ENCODE measurements at places on chromosomes 1 and 21.
A peak's percentile ranks its signal among the peaks of the same experiment; 100 is the strongest.

DNA sequence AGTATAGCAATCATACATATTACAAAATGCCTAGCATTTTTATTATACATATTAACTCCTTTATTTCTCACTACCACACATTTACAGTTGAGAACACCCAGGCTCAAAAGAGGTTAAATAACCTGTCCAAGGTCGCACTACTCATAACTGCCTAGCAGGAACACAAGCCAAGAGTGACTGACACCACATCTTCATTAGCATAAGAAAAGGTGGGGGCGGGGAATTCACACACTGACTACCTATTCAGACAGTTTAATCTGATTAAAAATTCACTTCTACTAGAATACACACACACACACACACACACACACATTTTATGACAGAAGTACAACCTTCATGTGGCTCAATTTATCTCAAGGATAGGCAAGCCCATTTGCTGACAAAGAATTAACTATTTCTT, 77.8 kb upstream of the CACHD1 start:
- no peak for DNase-seq

DNA sequence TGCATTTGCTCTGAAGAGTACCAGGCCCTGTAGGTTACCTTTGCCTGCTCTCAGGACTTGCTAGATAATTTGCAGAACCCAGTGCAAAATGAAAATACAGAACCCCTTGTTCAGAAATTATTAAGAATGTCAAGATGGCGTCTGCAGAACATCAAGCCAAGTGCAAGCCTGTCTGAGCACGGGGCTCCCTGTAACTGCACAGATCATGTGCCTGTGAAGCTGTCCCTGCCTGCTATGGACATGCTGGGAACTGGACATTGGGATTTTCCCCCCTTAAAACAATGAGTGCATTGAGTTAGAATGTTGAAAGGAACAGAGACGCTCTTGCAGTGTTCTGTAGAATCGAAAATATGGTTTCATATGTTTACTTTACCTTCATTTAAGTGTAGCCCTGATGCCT, 2.9 kb downstream of the CLDN14 start:
- DNase-seq: no peak

GRCh38 chr21:15449556-15449955, 280.2 kb upstream of the USP25 start:
- no peak for DNase-seq

DNA sequence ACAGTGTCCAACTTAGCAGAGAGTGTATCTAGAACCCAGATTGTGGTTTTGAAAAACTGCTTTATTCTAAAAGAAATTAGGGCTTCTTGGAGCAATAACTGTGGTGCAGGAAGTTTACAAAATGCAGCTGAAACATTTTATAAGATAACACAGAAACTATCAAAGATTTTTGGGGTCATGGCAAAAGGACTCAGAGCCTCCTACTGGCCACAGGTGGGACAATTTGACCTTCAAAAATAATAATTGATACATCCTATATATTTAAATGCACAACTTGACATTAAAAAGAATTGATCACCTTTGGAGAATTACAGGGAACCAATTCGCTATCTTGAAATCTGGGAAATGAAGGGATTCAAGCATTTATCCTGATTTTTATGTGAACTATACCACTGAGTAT, 235.2 kb downstream of the RPS6KC1 start:
- no peak for DNase-seq

GRCh38 chr1:76299036-76299435, 224.5 kb downstream of the ST6GALNAC3 start:
- no peak for DNase-seq

DNA sequence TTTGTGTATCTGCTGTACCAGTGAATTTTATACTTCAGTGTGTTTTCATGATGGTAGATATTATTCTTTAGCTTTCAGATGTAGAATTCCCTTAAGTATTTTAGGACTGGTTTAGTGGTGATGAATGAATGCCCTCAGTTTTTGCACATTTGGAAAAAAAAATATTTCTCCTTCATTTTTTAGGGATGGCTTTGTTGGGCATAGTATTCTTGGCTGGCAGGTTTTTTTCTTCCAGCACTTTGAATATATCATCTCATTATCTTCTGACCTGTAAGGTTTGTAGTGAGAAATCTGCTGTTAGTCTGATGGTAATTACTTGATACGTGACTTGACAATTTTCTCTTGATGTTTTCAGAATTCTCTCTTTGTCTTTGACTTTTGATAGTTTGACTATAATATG, 66.8 kb downstream of the XPR1 start:
- no peak for DNase-seq

DNA sequence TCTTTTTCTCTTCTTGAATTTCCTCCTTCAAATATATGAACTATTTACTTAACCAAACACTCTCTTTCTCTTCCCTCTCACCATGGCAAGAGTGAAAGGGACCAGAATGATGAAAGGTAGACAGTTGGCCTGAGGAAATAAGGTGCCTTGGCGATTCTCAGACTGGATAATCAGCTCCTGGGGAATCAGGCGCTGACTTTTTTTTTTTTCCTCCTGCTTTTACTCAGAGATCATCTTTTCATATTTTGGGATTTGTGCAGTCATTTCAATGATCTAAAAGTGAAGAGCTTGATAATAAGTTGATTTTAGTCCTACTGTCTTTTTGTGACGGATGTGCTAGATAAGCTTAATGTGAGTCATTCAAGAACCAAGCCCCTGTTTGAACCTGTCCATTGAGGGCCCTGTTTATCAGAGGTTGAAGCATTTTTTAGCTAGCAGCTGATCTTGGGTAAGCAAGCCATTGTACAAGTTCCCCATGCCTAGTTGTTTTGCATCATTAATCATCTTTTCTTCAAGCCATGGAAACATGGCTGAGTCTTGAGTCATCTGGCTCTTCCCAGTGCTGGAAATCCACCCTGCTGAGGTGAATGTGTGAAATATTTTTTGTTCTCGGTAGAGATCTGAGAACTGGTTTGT, 40.8 kb downstream of the ITSN1 start:
- peak; percentile 35 for DNase-seq

DNA sequence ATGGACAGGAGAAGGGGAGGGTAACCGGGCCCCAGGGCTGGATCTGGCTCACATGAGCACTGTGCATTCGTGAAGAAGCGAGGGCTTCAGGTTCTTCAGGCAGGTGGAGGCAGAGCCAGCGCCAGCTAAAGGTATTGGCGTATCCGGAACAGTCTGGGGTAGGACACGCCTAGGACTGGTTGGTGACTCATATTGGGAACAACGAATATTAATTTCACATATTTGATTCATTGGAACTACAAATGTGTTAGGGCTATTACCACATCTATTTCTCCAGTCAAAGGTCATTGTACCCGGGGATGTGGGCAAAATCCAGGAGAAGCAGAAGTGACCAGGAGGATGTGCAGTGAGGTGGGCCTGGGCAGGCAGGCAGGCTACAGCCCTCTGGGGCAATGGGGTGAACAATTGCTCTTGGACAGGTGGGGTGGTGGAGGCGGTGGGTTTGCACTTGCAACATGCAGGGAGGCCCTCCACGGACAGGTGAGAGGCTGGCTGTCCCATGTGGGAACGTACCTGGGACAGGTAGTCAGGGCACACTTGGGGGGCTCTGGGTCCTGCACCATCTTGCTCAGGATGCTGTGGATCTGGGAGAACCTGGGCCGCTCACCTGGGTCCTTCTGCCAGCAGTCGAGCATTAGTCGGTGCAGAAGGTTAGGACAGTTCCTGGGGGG, 26.7 kb downstream of the CDCA8 start:
- no peak for DNase-seq

DNA sequence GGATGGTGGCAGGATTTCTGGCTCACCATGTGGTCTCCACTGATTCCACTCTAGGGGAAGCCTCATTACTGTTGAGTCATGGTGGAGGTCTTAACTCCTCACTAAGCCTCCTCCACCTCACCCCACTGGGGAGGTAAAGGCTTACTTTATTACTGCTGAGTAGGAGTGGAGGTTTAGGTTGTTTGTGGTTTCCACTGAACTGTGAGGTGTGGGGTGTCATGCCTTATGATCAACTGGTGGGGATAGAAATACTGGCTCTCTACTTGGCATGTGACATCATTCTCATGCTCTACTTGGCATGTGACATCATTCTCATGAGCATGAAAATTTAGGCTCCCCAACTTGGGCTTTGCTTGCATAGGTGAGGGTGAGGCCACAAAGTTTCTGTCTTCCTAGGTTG, 35.6 kb downstream of the COL6A1 start:
- DNase-seq: no peak

GRCh38 chr1:216523449-216524190, 100.4 kb upstream of the USH2A start:
- DNase-seq: no peak

GRCh38 chr1:62045574-62045973, 149.1 kb upstream of the L1TD1 start:
- no peak for DNase-seq

DNA sequence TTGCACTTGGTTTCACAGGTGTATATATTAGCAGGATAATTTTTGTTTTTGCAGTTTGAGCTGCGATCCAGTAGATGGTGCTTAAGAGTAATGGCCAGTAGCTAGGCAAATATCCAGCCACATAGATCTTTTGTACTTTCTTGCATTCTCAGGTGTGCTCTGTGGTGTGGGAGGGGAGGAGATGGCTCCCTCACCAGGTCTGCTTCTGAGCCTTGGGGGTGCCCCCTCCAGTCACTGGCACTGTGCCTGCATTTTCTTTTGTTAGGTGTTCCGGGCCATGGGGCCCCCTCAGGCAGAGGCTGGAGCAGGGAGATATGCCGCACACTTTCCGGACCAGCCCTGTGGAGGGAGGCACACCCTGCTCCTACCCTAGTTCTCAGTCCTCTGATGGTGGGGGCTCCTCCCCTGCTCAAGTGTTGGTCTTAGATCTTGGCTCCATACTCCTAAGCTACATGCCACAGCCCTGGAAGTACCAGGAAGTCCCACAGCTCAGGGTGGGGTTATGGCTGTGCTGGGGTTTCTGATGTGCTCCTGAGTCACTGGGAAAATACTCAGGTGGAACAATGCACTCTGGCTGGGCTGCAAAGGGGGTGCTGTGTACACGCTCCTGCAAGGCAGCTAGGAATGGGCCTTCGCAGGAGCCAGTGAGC, 197.6 kb upstream of the DMRTA2 start:
- no peak for DNase-seq

DNA sequence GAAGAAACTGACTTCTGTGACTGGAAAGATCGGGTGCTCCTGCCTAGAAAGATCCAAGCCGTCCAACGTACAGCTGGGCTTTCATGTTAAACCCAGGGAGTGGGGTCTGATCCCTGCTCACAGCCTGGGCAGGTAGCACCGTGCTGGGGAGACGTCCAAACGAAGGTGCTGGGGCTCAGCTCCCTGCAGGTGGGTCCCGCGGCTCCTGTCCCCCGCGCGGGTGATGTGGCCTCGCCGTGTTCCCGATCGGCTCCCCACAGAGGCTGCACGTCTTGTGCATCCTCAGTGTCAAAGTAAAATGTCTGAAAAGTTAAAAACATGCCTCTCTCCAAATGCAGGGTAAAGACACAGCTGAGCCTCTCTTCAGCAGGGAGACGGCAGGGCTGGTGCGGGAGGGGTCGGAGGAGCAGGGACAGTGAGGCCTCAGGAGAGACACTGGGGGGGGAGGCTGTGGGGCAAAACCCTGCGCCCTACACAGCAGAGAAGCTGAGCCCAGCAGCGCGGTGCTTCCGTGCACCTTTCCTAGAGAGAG, 40.1 kb upstream of the COL6A2 start:
- no peak for DNase-seq

- DNase-seq: no peak
Measured at GRCh38 chr1:115529216-115529897, 112.4 kb upstream of the VANGL1 start.

DNA sequence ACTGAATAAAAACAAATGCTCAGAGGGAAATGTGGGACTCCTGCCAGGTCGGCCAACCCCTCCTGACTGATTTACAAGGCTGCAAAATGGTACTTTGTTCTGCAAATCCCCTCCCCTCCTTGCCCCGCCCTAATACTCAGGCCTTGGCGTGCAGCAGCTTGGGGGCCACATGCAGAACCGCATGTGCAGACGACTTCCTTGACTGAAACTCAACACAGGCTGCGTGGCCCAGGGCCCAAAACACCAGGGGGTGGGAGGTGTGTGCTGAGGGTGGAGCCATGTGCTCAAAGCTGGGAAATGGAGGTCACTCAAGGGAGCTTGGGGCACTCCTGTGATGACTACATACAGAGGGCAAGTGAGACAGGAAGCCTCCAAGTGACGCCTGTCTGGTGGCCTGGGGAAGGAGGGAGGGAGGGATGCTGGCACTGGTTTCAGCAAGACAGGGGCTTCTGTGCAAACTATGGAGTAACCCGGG, 87.2 kb downstream of the MRPL37 start:
- no peak for DNase-seq

DNA sequence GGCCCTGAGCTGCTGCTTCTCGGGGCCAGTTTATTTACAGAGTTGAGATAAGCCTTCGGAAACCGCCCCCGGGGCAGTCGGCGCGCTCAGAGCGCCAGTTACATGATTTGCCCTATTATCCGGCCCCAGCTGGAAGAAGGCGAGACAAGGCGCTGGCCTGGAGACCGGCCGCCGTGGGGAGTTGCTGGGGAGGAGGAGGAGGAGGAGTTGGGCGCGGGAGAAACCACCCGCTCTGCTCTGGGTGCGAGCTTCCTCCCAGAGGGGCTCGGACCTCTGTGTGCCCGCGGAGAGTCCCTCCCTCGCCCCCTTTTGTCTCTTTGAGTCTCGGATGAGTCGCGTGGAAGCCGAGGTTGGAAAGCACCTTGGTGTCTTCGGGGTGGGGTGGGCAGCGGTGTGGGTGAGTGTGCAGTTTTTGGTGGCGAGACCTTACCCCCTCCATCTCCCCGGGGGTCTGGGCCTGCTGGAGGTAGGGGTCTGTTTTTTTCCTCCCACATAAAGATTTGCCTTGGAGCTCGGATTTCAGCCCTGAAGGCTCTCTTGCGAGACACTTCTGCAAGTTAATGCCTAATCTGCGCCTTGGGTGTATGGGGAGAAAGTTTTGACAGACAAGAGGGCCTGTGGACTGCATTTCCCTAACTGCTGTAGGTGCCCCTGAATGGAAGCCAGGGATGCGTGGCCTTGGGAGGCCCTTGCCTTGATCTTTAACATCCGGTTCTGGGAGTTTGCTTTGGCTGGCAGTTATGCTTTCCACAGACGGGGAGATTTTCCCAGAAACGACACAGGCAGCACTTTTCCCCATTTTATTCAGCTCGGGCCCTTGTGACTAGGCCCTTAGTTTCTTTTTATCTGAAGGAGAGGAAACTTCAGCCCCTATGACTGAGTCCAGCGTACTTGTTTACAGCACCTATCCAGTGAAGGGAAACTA, 80.0 kb downstream of the NDUFS5 start:
- DNase-seq: peak; percentile 71

DNA sequence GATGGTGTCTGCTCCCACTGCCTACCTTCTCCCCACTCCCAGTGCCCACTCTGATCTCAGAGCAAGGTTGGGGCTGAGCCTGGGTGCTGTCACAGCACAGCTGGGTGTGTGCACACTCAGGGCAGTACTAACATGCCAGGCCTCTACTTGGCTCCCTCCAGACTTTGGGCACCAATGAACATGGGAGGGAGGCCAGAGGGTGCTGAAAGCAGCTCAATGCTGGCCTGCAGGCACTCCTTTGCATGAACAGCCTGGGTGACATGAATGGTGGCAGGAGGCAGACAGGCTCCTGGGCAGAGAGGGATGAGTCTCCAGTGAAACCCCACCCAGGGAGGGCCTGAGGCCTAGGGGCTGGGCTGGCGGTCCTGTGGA, 25.8 kb upstream of the DENND1B start:
- no peak for DNase-seq
